ENCODE measurements at places on chromosomes 2 and 18.

GRCh38 chr2:173511357-173511756 is 156.7 kb downstream of the CDCA7 start:
- DNase-seq: no peak

- DNase-seq: no peak
Measured at GRCh38 chr2:148812306-148812705, 62.7 kb upstream of the KIF5C start.

DNA sequence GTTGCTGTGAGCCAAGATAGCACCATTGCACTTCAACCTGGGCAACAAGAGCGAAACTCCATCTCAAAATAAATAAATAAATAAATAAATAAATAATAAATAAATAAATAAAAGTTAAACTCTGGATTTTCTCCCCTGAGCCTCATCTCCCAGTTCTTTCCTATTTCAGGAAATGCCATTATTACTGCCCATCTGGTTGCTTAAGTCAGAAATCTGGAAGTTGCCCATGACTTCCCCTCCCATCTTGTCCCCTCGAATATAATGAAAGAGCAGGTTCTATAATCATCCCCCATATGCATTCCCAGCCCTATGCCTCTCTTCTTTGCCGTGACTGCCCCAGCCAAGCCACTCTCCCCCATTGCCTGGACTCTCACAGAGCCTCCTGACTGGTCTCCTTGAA is 4.2 kb upstream of the PSD4 start:
- no peak for DNase-seq

DNA sequence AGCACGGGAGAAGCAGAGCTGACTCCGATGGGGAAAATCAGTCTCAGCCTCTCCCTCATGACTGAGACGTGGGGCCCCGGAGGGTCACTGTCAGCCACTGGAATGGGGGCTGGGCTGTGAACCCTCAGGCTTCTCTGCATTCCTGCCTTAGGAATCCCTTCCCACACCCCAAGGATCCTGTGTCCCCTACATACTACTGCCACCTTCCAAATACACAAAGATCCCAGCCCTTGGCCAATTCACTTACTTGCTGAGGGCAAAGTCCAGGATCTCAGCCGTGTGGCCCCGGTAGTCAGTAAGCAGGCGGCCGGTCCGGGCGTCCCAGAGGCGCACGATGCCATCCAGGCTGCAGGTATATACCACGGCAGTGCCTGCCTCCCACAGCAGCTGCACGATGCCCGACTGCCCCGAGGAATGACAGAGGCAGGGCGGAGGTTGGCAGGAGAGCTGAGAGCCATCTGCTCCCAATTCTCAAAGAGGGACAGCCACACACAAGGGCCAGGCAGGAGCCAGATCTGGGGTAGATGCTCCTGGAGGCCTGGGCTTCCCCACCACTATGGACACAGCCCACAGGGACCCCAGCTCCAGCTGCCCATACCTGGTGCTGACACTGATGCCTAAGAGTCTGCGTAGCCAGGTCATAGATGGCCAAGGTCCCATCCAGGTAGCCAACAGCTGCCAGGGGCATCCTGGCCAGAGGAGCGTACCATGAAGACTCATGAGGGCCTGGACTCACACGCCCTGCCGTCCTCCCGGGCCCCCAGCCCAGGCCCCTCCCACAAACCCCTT is 4.2 kb downstream of the GPBAR1 start:
- DNase-seq: no peak

Data from T follicular helper cell (primary cell).